Activated gamma-delta T cell treated with Interleukin-2 at 50 U/mL for 16 hours (primary cell): ENCODE measurements at places on chromosomes 5 and 9.

- no peak for DNase-seq
Observed at GRCh38 chr5:67805666-67806348, 409.7 kb upstream of the PIK3R1 start.

GRCh38 chr9:113922160-113922559, 46.1 kb downstream of the ZNF618 start:
- DNase-seq, result no peak

DNA sequence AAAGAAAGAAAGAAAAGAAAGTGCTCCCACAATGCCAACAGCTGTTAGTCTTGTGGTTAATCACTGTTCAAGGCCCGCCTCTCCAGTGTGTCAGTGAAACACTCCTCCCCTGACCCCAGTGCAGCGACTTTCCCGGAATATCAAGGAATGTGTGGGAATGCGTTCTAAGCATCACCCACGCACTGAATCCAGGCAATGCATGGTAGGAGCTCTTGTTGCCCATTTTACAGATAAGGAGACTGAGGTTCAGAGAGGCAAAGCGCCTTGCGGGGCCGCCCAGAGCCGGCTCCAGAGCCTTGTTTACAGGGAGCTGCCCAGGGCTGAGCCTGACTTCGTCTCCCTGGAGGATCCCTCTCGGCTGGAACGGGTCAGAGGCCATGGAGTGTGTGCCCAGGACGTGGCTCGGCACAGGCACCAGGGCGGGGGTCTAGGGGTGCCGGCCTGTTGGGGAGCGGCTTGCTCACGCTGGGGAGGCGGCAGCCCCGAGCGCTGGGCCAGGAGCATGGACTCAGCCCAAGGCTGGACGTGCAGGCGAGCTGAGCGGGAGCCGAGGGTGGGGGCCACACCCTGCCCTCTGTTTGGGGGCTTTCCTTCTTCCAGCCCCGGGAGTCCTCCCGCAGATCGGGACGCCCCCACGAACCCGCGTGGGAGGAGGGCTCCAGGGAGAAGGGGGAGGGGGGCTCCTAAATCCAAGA, 823 bp downstream of the ST6GALNAC6 start:
- DNase-seq, result no peak

DNA sequence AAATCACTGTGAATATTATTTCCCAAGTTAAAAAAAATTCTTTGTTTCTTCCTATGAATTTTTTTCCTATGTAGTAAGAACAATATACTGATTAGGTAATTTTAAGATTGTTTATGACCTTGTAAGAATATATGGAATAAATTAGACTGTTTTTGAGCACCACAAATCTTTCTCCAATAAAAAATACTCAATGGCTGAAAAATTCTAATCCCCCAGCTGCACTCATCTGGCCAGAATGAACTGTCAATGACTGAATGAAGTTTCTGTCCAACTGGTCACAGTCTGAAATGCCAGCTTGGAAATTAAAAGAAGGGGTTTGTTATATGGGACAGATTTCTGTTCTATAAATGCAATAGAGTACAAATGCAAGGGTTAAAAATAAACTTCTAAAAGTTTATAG, 569.5 kb upstream of the SEMA6A start:
- no peak for DNase-seq

GRCh38 chr5:159908591-159908940, 7.7 kb upstream of the ADRA1B start:
- DNase-seq, result no peak

- DNase-seq, result no peak
Observed at GRCh38 chr5:80048084-80048780, 13.1 kb downstream of the THBS4 start.

- DNase-seq, result no peak
Observed at GRCh38 chr5:131381021-131381420, 117.2 kb downstream of the CDC42SE2 start.

GRCh38 chr9:97710356-97711222, 13.4 kb upstream of the XPA start:
- DNase-seq, result peak; percentile 45

DNA sequence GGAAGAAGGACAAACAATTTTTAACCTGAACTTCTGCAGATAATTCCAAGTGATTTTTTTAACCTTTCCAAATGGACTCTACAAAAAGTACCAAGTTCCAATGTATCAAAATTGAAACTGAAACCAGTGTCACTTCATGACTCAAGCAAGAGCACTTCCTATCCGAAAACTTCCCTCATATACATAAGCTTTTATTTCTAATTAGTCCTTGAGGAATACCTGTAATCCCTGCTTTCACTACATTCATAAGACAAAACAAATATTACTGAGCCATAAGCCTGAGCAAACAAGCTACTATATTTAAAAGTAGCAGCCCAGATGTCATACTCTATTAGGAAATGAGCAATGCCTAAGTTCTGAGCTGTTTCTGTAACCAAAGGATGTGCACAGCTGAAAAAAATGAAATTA, 224.4 kb downstream of the EBF1 start:
- DNase-seq, result no peak

DNA sequence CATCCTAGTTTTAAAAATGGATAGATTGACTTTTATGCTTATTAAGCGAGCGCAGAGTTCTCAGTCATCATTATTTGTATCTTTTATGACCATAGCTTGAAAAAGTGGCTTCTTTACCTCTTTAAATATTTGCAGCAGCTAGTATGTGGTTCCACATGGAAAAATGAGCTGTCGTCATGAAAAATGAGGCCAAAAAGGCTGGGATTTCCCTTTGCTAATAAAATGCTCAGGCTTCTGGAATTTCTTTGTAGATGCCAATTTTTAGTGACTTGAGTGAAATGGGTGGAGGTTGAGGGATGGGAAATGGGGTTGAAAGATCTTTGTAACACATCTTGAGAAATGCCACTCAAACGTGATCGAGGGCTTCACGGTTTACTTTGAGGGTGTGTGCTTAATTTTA, 35.2 kb downstream of the RAI14 start:
- no peak for DNase-seq
